RKO (cell line): ENCODE measurements at places on chromosomes 1 and 21.

GRCh38 chr21:38036016-38036415 is 119.8 kb upstream of the KCNJ6 start:
- no peak for DNase-seq

DNA sequence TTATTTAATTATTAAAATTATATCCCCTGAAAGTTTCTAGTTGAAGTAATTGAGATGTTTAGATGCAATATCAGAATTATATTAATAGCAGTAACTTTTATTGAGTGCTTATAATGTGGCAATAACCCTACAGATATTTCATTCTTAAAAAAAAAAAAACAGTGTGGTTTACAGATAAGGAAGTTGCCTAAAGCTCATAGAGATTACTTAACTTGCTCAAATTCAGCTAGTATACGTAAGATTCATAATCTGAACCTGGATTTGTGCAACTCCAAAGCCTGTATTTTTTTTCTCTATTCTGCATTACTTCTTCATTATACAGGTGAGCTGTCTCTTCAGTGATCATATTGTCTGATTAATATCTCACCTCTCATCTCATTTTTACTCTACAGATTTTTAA is 156.0 kb upstream of the PTBP2 start:
- DNase-seq, result no peak

- DNase-seq, result no peak
Observed at GRCh38 chr1:25731626-25732370, 68.2 kb upstream of the SELENON start.

DNA sequence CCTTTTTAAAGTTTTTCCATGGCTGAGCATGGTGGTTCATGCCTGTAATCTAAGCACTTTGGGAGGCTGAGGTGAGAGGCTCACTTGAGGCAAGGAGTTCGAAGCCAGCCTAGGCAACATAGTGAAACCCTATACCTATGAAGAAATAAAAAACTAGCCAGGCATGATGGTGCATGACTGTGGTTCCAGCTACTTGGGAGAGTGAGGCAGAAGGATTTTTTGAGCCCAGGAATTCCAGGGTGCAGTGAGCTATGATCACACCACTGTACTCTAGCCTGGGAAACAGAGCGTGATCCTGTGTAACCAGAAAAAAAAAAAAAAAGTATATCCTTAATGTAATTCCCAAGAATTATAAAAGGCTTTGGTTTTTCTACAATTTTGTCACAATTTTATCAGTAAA is 17.4 kb downstream of the DEPDC1 start:
- DNase-seq, result no peak

DNA sequence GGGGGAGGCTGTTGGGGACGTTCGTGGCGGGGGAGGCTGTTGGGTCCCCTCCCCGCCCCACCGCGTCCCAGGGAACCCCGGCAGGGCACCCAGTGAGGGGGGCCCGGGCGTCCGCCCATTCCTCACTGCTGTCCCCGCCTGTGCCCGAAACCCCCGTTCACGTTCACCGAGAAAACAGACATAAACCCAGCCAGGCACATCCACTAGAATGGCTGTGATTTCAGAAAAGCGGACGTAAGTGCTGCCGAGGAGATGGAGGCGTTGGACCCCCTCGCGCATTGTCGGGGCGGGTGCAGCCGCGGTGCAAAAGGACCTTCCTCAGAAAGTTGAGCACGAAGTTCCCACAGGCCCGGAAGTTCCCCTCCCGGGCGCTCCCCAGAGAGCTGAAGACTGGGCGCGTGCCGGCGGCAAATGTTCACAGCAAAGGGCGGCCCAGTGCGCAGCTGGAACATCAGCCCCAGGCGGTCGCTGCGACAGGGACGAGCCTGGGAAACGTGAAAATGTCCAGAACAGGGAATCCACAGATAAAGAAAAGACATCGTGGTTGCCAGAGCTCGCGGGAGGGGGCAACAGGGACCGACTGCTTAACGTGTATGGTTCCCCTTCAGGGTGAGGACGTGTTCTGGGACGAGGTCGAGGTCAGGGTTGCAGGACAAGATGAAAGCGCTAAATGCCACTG is 18.5 kb upstream of the SAMD11 start:
- no peak for DNase-seq

DNA sequence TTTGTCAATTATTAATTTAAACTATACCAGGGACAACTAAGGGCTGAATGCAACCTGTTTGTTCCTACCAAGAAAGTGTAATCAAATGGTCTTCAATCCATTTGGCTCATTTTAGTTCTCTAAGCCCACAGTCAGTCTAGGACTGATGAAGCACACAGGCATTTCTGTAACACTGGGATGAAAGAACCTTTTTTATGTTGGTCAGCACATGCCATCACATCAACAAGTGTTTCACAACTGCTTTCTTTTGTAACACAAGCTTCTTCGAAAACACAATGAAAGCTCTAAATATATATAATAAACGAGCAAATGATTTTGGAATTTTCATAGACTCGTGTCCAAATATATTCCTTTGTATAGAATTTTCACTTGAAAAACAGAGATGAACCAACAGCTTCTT is 28.8 kb downstream of the HEATR1 start:
- DNase-seq, result no peak

DNA sequence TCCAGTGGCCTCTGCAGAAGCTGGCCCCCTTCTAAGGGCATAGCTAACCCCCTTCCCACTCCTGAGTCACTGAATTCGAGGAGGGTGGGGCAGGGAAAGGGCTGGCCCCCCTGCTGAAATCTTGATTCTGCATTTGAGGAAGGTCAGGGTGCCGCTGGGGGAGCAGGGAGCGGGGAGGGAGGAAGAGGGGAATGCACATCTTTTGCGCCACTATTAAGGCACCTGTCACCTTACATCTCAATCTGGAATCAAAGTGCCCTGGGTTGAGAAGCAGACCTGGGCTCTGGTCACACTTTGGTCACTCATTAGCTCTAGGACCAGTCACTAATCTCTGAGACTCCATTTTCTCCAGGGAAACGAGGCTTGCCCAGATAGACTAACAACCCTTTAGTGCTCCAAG is 62.0 kb downstream of the TOR1AIP2 start:
- no peak for DNase-seq

GRCh38 chr1:202505356-202505755 is 156.9 kb downstream of the PPP1R12B start:
- DNase-seq, result no peak

DNA sequence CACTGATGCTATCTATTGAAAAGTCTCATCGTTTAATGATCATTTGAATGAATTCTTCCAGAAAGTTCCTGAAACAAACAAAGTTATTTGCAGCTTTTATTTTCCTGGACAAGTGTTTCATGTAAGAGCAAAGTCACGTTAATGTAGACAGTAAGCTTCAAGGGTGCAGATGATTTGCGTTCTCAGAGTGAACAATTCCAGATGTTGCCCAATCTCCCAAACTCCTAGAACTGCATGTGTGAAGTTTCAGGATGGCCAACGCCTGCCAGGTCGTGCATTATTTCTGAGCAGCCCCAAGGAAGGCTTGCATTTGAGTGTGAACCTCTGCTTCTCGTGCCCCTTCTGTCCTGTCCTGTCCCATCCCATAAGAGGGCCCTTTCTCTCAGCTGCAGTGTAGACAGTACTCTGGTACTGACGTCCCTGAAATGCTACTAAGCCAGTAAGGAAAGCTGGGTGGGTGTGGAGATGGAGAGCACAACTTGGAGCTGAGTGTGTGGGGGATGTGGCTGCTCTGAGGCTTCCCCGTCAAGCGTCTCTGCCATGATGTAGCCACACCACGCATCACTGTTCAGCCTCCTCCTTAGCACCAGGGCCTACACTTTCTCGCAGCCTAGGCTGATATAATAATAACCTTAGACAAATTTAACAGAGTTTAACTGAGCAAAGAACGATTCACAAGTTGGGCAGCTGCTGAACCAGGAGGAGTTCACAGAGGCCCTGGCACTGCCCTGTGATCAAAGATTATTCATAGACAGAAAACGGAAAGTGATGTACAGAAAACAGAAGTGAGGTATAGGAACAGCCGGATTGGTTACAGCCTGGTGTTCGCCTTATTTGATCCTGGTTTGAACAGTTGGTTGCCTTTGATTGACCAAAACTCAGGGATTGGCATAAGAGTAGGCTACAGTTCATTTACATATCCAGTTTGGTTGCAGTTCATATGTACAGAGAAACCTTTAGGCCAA is 50.4 kb downstream of the RHOU start:
- no peak for DNase-seq

GRCh38 chr1:203550846-203551245 is 56.9 kb downstream of the OPTC start:
- DNase-seq, result no peak

DNA sequence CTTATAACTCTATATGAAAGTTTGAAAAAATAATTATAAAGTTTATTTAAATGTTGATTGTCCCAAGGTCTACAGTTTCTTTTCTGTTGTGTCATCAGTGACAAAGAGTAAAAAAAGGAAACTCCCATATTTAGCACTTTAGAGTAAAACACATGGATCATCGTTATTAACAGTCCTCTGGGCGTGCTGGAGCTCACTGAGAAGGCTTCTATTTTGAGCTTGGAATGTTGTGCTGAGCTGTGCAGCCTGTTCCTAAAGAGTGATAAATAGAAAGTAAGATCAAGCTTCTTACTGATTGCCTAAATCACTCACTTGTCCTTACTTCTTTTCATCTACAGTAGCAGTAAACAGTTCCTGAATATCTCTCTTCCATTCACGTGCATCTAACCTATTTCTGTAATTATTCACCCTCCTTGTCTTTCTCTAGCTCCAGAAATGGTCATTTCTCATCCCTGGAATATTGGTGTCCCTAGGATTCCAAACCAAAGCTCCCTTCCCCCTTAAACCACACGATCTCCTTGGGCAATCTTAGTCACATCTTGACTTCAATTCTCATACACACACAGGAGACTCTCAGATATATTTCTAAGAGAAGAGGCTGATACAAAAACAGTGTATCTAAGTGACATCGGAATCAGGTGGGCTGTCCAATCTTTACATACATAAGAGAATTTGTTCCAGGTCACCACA is 11.9 kb downstream of the GBP5 start:
- no peak for DNase-seq

DNA sequence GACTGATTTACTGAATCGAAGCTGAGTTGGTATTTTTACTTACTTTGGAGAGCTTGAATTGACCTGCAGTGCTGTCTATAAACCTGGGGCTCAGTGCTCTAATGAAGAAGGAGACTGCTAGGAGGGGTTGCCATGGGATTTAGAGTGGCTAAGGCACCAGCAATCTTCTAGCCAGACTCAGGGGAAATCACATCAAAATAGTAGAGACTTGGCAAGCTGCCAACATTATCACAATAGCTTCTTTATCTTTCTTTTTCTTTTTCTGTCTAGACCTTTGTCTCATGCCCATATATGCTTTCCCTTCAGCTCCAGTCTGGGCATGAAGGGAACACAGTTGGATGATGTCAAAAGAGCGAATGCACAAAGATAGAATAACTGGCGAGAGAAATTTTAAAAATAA is 301.1 kb upstream of the DPYD start:
- DNase-seq, result no peak

DNA sequence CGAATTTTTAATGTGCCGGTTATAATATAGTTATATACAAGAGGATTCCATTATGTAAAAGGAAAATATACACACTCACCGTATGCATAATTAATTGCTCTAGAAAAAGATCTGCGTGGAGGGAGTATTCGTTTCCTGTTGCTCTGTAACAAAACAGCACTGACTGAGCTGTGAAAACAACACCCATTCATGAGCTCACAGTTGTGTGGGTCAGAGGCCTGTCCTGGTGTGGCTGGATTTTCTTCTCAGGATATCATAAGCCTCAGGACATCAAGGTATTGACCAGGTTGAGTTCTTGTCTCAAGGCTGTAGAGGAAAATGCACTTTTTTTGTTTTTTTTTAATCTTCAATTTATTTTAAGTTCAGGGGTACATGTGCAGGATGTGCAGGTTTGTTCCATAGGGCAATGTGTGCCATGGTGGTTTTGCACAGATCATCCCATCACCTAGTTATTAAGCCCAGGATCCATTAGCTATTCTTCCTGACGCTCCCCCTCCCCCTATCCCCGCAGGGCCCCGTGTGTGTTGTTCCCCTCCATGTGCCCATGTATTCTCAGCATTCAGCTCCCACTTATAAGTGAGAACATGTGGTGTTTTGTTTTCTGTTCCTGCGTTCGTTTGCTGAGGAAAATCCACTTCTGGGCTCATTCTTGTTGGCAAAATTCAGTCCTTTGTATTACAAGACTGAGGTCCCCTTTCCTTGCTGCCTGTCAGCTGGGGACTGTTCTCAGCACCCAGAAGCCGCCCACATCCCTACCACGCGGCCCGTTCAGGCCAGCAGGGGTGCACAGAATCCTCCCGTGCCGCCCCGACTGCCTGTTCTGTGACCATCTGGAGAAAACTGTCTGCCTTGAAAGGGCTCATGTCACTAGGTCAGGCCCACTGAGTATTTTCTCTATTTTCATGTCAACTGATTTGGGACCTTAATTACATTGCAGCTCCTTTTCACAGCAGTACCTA is 87.4 kb upstream of the ERRFI1 start:
- DNase-seq, result no peak

- DNase-seq, result no peak
Observed at GRCh38 chr1:98044071-98044697, 123.3 kb upstream of the DPYD start.

GRCh38 chr1:240492832-240493440 is 119.0 kb downstream of the GREM2 start:
- DNase-seq, result no peak

DNA sequence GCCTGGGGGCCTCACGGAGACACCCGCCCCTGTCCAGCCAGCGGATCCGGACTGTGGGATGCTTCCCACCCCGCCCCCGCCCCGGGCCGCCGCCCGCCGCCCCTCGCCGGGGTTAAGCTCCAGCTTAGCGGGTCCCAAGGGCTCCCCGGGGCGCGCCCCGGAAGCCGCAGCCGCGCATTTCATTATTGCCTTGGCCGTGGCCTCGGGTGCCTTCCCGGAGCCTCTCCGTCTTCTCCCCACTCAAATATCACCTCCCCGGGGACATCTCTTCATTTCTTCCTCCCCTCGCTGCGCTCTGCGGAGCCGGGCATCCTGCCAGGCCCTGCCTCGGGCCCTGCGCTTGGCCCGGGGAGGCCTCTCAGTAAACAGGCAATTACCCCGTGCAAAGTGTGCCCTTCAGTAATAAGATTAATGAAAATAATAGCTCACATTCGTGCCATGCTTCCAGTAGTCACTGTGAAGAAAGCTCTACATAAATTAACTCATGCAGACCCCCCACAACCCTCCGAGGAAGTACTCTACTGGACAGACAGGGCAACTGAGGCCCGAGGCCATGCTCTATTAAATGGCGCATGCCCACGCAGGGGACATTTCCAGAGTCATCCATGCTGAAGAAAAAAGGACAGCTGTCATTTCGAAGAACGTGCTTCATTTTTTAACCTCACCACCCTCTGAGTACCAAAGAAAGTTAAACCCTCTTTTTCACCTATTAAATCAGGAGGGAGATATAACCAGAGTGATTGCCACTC is 49.9 kb upstream of the LAPTM5 start:
- no peak for DNase-seq

GRCh38 chr1:80384959-80385358 is 1378.4 kb upstream of the ADGRL4 start:
- DNase-seq, result no peak

GRCh38 chr1:12620488-12620865 is 2.5 kb upstream of the DHRS3 start:
- no peak for DNase-seq

DNA sequence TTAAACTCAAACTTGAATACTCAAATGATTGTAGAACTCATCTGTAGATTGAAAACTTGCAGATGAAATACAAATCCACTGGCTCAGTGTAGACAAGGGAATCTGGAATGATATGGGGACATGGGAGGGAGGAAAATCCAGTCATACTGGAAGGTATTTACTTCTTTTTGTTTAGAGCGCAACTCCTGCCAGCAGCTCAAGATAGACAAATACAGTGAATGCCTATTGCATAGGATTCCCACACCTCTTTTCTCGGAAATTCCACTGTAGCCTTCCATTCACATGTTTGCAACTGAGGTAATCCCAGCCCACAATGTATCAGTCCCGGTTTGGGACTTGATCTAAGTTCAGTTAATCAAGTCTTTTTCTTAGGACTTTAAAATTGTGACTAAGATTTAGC is 311.2 kb downstream of the PTPRC start:
- DNase-seq, result no peak
